ENCODE measurements at places on chromosomes 2 and 18.

GRCh38 chr2:79711098-79711497 lies 198.2 kb downstream of the CTNNA2 start:
- no peak for DNase-seq

DNA sequence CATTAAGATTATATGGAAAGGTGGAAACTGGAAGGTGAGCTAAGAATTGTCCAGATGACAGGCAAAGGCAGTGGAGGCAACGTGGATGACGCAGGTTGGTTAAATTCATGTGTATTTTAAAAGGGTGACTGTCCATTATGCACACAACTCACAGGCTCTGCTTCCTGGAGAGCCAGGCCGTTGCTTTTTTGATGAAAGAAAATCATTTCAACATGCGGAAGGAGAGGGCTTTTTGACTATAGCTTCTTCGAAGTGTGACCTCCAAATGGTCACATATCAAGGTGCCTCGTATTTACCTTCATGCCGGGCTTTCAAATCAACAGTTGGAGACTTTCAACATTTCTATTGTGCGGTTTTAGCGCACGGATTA lies 126.7 kb downstream of the MYCN start:
- no peak for DNase-seq

DNA sequence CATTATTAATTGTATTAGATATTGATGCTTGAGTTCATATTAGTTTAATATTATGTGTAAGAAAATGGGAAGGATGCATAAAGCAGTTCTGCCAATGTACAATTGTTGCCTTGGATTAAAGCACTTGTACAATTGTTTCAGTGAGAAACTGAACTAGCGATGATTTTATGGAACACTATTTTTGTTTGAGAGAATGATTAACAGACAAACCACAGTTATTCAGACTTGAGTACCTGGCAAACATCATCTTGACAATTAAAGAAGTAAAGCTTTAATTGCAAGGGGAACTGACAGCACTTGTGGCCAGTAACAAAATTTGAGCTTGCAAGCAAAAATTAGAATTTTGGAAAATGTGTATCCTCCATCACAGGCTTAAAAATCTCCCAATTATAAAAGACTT lies 214.3 kb downstream of the RIT2 start:
- no peak for DNase-seq

GRCh38 chr18:57833441-57834101 lies 30.5 kb upstream of the ATP8B1 start:
- no peak for DNase-seq

- DNase-seq: peak; percentile 28
Measured at GRCh38 chr2:15334644-15335326, 226.3 kb downstream of the NBAS start.

- no peak for DNase-seq
Measured at GRCh38 chr2:241268306-241268705, 47.2 kb downstream of the HDLBP start.

DNA sequence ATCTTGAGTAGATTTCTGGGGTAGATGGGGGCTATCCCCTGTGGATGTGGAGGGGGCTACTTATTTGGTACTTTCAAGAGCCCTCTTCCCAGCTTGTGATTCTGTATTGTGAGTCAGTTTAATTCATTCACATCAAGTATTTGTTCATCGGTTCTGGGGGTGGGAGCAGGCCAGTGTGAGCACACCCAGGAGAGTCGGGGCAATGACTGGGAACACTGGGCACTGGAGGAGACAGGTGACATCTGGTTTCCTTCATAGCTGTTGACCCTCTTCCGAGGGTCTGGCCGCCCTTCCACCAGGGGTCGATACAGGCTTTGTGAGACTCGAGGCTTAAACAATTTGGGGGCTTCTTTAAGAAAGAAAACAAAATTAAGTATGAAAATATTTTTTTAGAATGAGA lies 2.5 kb upstream of the TOGARAM2 start:
- no peak for DNase-seq

DNA sequence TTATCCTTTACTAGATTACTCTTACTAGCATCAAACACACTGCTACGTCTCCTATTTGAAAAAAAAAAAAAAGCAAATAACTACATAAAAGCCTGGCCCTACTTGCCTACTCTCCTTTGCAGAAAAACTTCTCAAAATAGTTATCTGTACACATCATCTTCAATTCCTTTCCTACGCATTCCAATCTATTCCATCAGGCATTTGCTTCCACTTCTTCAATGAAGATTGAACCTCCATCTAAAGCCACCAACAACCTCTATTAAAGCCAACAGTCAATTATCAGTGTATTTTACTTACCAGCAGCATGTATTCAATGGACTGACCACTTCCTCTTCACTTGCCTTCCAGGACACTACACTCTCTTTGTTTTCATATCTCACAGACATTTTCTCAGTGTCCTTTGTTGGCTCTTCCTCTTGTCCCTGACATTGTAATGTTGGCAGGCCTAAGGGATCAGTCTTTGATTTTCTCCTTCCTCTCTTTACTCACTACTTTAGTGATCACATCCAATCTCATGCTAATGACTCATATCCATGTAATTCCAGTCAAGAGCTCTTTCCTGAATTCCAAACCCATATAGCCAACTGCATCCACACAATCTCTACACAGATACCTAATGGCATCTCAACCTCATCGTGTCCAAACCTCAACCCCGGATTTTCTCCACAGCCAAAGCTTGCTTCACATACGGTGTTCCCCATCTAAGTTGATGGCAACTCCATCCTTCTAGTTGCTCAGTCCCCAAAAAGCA lies 131.3 kb downstream of the CCDC148 start:
- no peak for DNase-seq

GRCh38 chr2:238143239-238143951 lies 4.9 kb downstream of the KLHL30 start:
- DNase-seq: peak; percentile 53

DNA sequence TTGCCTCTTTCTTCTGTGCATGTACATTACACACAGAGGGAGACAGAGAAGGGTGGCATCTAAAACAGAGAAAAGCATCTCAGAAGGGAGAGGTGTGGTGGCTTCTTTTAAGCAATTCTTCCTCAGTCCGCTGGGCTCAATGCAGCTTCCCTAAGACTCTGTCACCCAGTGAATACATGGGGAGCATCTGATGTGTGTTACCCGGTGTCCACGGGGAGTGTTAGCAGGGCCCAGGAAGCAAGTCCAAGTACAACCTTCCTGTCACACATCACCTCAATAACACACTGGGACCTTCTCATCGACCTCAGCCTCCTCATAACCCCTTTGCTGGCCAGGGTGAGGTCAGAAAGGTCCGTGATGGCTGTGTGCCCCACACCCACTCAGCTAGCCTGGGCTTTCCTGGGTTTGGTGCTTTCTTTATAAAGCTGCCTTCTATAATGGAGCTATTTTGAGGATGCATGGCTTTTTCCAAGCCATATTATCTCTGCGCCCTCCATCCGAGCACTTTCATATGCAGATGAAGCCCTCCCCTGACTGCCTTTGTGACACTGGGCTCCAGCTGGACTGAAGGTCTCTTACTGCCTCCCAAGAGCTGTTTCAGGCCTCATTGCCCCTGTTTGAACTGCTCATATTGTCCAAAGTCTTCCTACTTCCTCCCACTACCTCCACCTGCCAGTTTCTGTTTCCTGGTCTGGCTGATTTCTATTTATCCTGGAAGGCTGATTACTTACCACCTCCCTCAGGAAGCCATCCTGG lies 21.4 kb downstream of the TNFRSF11A start:
- DNase-seq: no peak

GRCh38 chr2:1854729-1855547 lies 110.6 kb upstream of the PXDN start:
- no peak for DNase-seq

GRCh38 chr2:224563537-224563936 lies 21.6 kb downstream of the CUL3 start:
- no peak for DNase-seq

DNA sequence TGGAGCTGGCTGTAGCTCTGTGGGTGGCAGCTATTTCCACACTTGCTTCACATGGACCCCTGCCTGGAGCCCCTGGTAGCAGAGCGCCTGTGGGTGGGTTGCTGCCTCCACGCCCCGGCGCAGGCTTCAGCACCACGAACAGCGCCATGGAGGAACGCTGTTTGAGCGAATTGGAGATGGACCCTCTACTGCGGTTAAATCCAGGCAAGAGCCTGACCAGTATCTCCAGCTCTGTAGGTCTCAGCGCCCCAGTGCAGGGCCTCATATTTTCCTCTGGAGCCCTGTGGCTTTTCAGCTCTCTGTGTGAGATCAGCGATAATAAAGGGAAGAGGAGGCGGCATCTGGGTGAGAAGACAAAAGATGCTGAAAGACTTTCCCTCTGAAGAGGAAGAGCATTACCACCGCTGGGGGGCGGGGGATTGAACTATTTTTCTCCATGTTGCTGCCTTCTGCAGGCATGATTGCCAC lies 12.0 kb downstream of the ONECUT2 start:
- no peak for DNase-seq

DNA sequence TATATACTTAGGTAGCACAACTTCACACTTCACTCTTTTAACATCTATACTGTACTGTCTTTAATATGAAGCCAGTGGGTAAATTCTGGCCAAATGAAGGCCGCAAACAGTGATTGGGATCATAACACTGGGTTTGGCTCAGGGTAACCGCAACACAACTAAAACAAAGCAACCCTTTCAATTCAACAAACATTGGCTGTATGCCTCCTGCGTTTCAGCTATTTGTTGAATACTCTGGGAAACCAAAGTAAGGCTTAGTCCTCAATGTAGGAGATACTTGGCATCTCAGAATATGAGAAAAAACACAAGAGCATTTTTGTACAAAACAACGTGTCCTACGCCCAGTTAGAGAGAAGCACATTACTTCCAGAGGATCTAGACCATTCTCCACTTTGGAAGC lies 693.3 kb upstream of the KLHL29 start:
- DNase-seq: no peak

DNA sequence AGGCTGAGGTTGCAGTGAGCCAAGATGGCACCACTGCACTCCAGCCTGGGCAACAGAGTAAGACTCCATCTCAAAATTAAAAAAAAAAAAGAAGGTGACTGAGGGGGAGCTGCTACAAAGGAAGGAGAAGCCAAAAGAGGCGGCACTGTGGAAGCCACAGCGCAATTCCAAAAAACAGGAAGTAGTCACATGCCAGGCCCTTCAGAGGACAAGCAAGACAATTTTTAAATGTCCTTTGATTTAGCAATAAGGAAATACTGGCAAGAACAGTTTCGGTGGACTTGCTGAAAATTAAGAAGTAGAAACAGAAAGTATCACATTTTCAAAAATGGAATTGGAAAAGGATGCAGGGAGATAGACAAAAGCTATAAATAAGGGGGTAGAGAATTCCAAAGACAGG lies 122.8 kb downstream of the OSBPL1A start:
- no peak for DNase-seq

DNA sequence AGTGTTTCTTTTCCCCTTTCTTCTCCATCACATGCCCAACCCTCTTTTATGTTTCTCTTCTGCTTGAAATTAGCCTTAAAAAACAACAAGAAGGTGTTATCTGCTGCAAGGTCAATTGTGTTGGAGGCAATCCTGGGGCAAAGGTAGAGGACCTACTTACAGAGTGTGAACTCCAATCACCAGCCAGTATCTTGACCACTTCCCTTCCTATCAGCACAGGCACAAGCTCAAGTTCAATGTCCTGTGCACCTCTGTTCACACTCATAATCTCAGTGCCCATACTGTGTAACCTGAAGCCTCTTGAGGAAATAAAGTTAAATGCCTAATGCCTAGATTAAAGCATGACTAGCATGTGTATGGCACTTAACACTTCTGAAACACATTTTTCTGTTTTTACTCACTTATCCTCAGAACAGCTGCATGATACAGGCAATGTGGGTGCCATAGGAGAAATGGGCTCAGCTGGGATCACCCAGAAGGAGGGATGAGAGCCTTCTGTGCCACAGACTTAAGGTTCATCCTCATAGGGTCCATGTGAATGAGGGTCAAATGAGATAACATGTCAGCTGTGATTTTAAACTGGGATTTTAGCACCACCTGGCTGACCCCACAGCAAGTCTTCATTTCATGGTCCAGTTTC lies 701.5 kb downstream of the BCL11A start:
- DNase-seq: no peak

DNA sequence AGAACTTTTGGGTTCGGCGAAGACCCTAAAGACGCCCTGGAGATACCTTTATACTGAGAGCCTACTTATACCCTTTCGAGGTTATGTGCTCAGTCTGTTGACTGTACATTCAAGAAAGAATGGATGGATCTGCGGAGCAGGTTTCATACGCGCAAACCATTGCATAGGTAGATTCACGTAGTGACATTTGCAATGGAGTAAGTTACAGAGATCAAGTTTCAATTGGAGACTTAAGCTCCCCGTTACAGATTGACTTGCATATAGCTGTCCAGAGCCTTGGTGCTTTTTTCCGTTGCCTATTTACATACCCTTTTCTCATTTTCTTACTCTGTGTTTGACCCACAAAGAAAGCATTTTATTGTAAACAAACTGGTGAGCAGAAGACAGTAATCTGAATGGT lies 923 bp downstream of the PSMD1 start:
- DNase-seq: peak; percentile 5

DNA sequence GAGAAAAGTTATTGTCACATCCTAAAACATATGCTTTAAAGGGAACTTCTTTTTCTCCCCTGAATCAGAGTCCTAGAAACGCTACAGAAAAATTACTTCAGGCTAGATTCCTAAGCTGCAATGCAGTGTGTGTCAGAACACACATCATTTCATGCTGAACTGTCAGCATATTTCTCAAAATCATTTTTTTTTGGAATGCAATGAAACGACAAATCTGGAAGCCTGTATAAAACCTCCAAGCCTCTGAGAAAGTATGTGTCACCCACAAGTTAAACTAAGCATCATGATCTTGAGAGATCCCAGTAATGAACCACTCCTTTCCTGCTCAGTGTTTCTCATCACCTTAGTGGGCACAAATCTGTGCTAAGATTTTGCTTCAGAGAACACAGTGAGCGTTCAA lies 276.2 kb downstream of the ZNF521 start:
- no peak for DNase-seq

GRCh38 chr2:10452956-10453904 lies 5.1 kb upstream of the ODC1 start:
- no peak for DNase-seq

DNA sequence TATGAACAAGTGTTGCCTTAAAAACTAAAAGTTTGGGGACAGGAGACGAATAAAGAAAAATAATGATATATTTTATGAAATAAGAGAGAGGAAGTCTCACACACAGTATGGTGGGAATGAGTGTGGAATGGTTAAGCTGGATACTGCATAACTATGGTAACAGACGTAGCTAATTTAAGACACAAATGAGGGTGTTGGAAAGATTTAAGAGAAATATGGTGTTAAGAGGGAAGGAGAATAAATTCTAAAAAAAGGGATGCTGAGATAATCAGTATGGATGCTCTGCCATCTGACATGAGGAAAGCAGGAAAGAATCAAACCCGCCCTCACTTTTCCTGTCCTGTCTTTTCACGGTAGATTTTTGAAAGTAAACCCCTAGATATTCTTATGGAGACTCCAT lies 10.6 kb downstream of the ADD2 start:
- DNase-seq: no peak
